Mucosa of descending colon (tissue), 3 donors: ENCODE measurements at places on chromosomes 6 and 20.

GRCh38 chr6:157908369-157909281 lies 73.0 kb upstream of the SYNJ2 start:
- no peak for DNase-seq

DNA sequence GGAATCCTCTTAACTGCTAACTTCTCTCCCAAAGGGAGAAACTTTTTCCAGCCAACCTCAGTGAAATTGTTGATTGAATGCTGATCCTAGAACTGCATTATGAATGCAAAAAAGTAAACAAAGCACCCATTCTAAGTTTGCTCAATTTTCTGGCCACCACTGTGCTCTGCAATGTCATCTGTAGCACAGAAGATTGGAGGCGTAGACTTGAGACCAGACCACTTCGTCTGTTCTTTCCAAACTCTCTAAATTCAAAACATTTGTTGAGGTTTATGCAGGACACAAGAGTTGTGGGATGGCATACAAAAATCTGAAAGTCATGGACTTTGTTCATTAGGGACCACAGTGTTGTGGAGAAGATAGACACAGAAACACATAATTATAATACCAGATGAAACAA lies 11.1 kb upstream of the TSPYL1 start:
- no peak for DNase-seq

- DNase-seq = no peak
Measured at GRCh38 chr6:154578004-154578559, 67.6 kb upstream of the CNKSR3 start.

DNA sequence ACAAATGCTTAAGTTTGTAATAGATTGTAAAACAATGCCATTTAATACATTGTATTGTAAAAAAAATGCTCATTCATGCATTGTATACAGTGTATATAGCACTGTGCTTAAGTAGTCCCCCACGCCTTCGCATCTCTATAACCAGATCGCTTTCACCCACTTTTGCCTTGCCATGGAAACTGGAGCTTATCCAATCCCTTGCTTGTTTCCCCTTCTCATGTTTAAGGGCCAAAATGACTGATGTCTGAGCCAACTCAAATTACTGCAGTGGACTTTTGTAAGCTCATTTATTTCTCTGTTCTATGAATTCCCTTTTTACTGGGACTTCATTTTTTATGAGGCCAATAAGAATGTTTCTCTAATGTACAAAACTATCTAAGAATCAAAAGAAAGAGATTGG lies 730.9 kb upstream of the GJE1 start:
- DNase-seq = no peak
